ENCODE measurements at places on chromosomes 16 and 17.

- DNase-seq = no peak
Observed at GRCh38 chr17:17565471-17566339, 25.8 kb downstream of the PEMT start.

- no peak for DNase-seq
Observed at GRCh38 chr16:86095131-86095752, 196.3 kb downstream of the IRF8 start.

DNA sequence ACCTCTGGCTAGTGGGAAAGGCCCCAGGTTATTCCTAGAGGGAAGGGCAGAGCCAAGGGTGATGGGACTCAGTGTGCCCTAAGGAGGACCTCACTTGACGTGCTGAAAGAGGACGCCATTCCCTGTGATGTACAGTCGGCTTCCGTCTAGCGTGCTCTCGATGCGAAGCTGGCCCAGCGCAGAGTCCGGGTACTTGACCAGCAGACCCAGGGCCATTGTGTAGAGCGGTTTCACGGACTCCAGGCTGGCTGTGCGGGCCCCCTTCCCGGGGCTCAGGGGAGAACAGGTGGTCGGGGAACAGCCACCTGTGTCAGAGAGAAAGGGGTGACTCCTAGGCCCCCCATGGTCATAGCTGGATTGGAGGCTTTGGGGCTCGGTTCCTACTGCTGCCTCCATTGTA, 19.9 kb downstream of the PLEKHG4 start:
- no peak for DNase-seq

GRCh38 chr17:48724251-48725003, 1.4 kb downstream of the PRAC2 start:
- peak; percentile 81 for DNase-seq

- no peak for DNase-seq
Observed at GRCh38 chr16:9318764-9319163, 227.3 kb downstream of the HAPSTR1 start.

- DNase-seq = no peak
Observed at GRCh38 chr17:44549686-44550085, 7.6 kb upstream of the FZD2 start.

DNA sequence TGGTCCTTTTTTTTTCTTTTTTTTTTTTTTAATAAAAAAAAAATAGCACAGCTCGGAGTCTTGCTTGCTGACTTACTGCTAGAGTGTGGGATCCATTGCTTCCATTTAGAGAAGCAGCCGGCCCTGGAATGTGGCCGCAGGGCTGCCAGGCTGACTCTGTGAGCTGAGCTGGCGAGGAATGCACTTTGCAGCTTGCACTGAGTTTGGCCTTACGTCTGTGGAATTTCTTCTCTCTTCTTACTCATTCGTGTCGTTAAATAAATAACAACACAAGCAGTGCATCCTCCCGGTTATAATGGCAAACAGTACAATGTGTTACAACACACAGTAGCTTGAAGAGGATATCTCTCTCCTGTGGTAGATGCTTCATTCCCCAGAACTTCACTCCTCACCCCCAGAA, 69.2 kb downstream of the PRKCB start:
- no peak for DNase-seq

GRCh38 chr16:13767215-13767614, 152.7 kb upstream of the ERCC4 start:
- DNase-seq = no peak

GRCh38 chr16:86288716-86289294, 221.5 kb upstream of the FOXF1 start:
- no peak for DNase-seq

- no peak for DNase-seq
Observed at GRCh38 chr16:58218786-58219185, 20.9 kb upstream of the CSNK2A2 start.

GRCh38 chr16:19817875-19818274, 66.8 kb downstream of the GPRC5B start:
- no peak for DNase-seq

GRCh38 chr16:27883576-27883975, 179.9 kb downstream of the GSG1L start:
- no peak for DNase-seq

GRCh38 chr17:83026311-83026811, 53.0 kb upstream of the METRNL start:
- no peak for DNase-seq

DNA sequence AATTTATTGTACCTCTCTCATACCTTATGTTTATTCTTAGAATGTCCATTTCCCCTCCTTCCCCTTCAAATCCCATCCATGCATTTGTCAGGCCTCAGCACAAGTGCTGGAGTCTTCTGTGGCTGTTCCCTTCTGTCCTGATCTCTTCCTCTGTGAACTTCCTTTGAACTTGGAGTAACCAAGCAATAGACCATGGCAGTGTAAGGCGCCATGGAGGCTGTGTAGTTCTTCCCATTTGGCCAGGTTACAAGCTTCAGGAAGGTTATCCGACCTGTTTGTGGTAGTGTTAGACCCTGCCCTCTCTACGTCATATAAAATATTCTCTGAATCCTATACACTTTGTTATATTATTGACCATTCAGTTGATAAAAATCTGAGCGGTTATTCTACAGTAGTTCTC, 28.6 kb downstream of the MAP2K6 start:
- DNase-seq = no peak

GRCh38 chr17:15270628-15271381, 5.7 kb upstream of the PMP22 start:
- DNase-seq = no peak
